T-helper 2 cell treated with Interferon-gamma antibody and Interleukin-4, amounts not matched to agents 5 μg/mL and 100 μg/mL, for 36 hours (primary cell): ENCODE measurements at places on chromosomes 1 and 21.

GRCh38 chr1:234841710-234842231 lies 231.8 kb upstream of the IRF2BP2 start:
- no peak for DNase-seq

- no peak for DNase-seq
Observed at GRCh38 chr21:14857529-14857928, 207.3 kb downstream of the NRIP1 start.

DNA sequence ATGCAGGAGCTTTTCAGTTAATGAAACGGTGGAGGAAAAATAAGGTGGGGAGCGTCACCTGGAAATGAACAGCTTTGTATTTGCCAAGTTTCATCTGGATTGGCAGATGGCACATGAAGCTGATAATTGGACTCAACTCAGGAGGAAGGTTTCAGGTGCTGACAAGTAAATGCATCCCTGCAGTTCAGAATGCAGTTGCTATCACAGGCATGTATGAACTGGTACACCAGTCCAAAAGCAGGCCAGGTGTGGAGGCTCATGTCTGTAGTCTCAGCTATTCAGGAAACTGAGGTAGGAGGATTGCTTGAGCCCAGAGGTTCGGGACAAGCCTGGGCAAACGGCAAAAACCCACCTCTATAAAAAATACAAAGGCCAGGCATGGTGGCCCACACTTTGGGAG lies 15.5 kb downstream of the DEGS1 start:
- DNase-seq, result no peak

DNA sequence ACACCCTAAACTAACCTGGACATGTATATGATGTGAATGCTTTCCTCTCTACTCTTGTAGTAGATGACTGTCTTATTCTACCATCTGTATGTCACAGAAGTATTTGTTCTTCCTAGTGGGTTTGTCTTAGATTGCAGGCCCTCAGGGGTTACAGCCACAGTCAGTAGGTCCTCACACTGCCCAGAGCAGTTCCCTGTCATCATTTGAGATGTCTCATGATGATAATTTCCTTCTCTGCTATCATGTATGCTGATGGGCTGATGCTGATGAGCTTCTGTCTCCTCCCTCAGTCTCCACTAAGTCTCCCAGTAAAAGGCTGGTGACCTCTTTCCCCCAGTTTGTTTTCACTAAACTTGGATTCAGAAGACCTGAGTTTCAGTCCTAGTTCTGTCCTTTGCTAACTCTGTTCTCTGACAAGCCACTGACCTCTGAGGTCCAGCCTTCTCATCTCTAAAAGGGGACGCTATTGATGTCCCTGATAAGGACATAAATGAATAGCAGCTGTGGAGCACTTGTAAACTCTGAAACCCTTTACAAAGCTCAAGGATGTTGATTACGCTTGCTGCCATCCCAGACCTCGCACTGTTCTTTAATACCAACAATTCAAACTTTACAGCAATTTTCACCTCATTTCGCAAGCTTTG lies 3.1 kb upstream of the ETV3 start:
- DNase-seq, result no peak

- no peak for DNase-seq
Observed at GRCh38 chr1:63937461-63938022, 163.7 kb downstream of the ROR1 start.

GRCh38 chr1:47181955-47182675 lies 7.7 kb downstream of the PDZK1IP1 start:
- DNase-seq, result no peak

DNA sequence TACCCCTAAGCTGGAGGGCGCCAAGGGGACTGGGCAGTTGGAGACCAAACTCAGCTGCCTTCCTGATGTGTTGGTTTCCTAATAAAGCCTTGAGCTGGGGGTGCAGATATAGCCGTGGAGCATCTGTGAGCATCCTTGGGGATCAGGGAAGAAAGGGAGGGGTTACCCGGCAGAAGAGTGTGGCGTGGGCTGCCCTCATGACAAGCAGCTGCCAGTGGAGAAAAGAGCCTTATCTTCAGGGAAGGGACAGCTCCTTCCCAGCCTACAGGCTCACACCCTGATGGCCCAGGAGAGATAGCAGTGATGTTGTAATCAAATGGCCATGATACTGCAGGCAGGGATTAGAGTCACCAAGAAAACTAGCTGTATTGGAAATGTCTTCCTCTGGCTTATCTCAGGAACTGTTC lies 10.8 kb upstream of the NFASC start:
- no peak for DNase-seq

DNA sequence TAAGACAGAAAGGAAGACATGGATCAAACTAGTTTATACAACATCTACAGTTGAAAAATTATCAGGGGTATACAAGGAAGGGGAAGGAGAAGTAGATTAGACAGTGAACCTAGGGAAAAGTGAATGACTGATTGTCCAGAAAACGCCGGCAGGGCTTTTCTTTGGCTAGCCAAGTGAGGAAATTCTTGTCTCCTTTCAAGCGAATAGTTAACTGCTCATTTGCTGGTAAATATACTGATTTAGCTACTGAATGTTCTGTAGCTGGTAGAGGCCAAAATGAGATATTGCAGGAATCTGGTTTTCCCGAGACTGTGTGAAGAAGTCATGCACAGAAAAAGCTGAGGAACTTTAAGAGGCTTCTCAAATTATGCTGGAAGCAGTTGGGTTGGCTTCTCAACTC lies 128.5 kb upstream of the ZNHIT6 start:
- no peak for DNase-seq

DNA sequence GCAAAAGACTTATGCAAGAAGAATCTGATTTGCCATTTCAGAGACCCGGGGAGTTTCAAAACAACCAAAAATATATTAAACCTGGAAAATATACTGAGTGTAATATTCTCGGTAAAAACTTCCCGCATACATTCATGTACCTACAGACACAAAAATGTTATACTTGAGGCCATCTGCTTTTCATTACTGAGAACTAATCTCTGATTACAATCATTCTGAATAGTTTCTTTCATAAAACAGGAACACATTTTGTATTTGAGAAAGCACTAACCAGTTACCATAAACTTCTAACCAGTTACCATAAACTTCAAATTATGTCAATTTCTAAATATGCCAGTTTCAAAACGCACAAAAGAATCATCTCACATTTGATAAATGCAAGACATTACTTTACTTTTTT lies 7.8 kb downstream of the ZNHIT6 start:
- no peak for DNase-seq

- DNase-seq, result no peak
Observed at GRCh38 chr1:70057500-70057899, 147.9 kb downstream of the LRRC40 start.

GRCh38 chr1:202804126-202804525 lies 4.1 kb downstream of the KDM5B start:
- DNase-seq, result no peak

DNA sequence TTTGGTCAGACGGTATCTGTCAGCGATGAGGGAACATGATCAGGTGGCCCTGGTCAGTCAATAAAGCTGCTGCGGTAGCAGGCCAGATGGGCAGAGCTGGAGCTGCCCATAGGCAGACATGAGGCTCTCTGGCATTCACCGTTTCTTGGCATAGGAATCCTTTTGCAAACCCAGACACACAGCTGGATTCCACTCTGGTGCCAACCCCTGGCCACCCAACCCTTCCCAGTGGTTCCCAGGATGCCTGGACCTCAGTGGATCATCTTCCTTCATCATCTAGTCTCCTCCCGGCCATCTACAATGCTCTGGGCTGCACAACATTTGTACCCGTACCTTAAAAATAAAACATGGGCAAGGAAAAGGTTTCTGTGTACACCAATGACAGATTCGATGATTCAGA lies 68.3 kb upstream of the ACTRT2 start:
- DNase-seq, result no peak

DNA sequence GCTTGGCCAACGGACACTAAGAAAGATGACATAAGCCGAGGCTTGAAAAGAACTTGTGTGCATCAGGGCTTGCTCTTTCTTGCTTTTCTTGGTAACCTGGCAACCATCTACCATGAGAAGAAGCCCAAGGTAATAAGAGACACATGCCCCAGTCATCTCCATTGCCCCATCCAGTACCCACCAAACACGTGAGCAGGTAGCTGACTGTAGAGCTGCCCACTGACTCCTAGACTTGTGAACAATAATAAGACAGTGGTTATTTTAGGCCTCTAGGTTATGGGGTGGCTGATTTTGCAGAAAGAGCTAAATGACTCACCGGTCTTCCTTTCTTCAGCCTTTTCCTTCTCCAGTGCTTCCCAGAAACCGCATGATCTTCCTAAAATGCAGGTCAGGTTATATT lies 105.0 kb upstream of the JUN start:
- no peak for DNase-seq

GRCh38 chr1:92944901-92945747 lies 16.1 kb downstream of the DIPK1A start:
- DNase-seq, result no peak
